Camera-type eye (tissue), 1 donor: ENCODE measurements at places on chromosomes 11 and 22. TPM values are rescaled to one million over a fixed set of nuclear protein-coding genes. Genes with fewer than 3 reads are reported as not detected.

FIBIN gene
- 22.3 TPM for total RNA-seq

B4GALNT4 gene
- total RNA-seq, result 71.6 TPM

MMP1 gene
- total RNA-seq, result not detected

OR8A1 gene
- total RNA-seq, result not detected
